ENCODE measurements at places on chromosomes 4 and X.

GRCh38 chr4:112213856-112214255, 17.7 kb upstream of the AP1AR start:
- DNase-seq: peak; percentile 73

- peak; percentile 22 for DNase-seq
These were observed 856.6 kb downstream of the CENPC start for GRCh38 chr4:66688674-66689073.

- no peak for DNase-seq
These were observed 47.6 kb downstream of the RTL5 start for GRCh38 chrX:72084114-72084513.

GRCh38 chrX:110588853-110589252, 206.8 kb downstream of the CHRDL1 start:
- no peak for DNase-seq

GRCh38 chr4:26194764-26195163, 126.0 kb upstream of the RBPJ start:
- DNase-seq: no peak

GRCh38 chr4:170071196-170071595, 18.6 kb downstream of the AADAT start:
- no peak for DNase-seq

- DNase-seq: peak; percentile 23
These were observed 161.5 kb upstream of the GATB start for GRCh38 chr4:151922306-151922705.

DNA sequence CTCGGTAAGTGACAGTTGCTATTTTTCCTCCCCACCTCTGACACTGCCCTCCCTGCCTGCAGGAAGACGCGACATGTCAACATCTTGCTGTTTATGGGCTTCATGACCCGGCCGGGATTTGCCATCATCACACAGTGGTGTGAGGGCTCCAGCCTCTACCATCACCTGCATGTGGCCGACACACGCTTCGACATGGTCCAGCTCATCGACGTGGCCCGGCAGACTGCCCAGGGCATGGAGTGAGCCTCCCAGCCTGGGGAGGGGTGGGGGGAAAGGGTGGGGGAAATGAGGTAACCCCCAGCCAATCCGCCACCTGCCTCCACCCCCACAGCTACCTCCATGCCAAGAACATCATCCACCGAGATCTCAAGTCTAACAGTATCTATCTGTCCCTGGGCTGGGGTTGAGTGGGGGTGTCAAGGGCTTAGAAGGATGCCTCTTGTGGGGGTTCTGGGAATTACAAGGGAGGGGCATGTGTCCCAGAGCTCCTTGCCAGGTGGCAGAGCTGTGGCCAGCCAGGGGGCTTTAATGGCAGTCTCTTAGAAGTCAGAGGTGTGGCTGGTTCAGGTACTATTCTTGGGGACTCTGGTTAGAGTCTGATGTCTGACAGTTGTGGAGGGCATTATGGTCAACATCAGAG, 7.8 kb downstream of the ARAF start:
- DNase-seq: no peak

- DNase-seq: no peak
These were observed 359.3 kb downstream of the GRXCR1 start for GRCh38 chr4:43251841-43252240.

- DNase-seq: no peak
These were observed 91.0 kb downstream of the LIMCH1 start for GRCh38 chr4:41628936-41629335.

DNA sequence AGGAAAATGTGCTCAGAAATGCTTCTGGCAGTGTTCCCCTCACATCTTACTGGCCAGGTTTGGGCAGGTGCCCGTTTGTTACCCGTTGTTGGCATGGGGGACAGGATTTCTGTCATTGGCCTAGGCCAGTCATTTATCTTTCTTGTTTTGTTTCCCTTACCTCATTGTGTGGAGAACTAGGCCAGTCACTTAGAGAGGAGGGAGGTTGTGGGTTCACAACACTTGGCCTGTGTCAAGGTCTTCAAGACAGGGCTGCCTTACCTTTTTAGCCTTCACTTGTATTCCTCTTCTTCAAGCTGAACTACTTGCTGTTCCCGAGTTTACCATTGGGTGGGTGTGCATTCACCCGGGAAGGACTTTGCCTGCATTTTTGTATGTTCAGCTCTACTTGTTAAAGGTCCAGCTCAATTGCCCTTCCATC, 17.7 kb downstream of the SNX25 start:
- DNase-seq: no peak

- no peak for DNase-seq
These were observed 24.7 kb downstream of the MID2 start for GRCh38 chrX:107850422-107850765.

GRCh38 chr4:7381221-7381889, 53.4 kb downstream of the PSAPL1 start:
- DNase-seq: peak; percentile 55

DNA sequence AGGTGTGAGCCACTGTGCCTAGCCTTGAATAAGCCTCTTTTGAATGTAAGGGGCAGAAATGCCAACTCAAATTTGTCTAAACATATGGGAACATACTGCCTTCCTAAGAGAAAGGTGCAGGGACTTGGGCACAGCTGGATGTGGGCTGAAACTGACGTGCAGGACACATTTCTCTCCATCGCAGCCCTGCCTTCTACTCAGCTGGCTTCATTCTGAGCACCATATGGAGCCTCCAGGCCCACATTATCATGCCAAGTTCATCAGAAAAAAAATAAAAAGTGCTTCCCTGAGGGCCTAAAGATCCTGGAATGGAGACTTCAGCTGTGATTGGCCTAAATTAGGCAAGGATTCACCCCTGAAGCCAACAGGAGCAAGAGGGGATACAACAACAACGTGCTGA, 386.2 kb downstream of the RAB28 start:
- DNase-seq: no peak

- DNase-seq: no peak
These were observed 66.9 kb upstream of the GRID2 start for GRCh38 chr4:92236877-92237276.

DNA sequence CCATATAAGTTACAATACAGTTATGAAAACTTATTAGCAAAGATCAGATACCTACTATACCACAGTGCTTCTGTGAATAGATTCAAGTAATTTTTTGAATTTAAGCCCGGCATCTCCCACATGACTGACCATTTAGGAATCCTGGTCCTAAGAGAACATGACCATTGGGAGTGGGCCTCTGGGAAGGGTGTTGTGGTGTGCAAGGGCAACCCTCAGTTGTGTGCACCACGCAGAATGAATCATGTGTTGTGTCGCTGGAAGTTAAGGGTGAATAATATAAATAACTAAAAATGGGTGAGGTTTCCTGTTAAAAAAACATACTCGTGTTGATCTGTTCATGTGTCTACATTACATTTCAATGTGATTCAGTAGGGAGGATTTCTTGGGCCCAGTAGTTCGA, 15.5 kb downstream of the CPE start:
- no peak for DNase-seq

DNA sequence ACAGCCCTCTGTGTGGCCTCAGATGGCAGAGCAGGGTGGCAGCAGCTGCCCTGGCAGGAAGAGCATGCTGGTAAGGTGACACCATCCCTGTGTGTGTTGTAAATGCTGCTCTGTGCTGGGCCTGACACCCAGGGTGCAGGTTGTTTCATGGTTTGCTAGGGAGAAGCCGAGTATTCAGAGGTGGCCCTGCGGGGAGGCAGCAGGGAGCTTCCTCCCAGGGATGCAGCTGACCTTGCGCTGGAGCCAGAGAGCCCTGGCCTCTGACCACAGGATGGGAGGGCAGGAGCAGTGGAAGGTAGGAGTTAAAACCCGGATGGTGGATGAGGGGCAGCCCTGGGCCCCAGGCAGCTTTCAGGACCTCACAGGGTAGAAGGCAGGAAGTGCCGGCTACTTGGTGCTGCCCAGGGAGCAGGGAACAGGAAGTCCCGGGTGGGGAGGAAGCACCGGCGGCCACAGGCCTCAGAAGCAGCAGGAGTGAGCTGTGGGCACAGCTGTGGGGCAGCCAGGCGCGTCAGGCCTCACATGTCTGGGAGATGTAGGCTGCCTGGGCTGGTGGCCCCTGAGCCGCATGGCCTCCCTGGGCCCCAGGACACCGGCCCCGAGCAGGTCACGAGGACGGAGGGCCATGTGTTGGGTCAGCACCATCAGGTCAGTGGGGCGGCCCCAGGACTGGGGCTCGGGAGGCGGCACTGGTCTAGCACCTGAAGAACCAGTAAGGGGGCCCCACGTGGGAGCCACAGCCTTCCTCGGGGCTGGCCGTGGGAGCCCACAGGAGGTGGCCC, 19.1 kb downstream of the SH3BP2 start:
- DNase-seq: peak; percentile 78

DNA sequence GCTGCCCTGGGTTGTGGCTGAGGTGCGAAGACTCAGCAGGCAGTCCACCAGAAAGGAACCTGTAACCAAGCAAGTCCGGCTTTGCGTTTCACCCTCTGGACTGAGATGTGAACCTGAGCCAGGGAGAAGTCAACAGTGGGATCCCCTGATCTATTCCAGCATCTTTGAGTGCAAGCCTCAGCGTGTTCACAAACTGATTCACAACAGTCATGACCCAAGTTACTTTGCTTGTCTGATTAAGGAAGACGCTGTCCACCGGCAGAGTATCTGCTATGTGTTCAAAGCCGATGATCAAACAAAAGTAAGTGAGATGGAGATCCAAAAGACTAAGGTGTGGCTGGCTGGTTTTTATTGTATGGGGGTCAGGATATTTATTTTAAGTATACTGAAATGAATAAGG, 11.3 kb downstream of the TBC1D1 start:
- no peak for DNase-seq

- DNase-seq: no peak
These were observed 125.2 kb downstream of the NEXMIF start for GRCh38 chrX:74800062-74800461.

DNA sequence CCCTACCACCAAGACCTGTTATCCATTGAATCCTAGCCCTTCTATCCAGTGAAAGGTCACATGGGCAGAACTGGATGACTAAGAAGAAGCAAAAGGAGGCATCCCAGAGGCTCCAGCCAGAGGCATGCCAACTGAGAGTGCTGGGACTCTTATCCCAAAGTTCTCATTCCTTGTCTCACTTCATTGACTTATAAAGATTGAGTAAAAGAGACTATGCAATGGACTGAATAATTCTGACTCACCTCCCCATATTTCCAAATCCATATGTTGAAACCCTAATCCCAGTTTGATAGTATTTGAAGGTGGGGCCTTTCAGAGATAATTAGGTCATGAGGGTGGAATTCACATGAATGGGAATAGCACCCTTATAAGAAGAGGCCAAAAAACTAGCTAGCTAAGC, 131.4 kb downstream of the COL25A1 start:
- DNase-seq: no peak

DNA sequence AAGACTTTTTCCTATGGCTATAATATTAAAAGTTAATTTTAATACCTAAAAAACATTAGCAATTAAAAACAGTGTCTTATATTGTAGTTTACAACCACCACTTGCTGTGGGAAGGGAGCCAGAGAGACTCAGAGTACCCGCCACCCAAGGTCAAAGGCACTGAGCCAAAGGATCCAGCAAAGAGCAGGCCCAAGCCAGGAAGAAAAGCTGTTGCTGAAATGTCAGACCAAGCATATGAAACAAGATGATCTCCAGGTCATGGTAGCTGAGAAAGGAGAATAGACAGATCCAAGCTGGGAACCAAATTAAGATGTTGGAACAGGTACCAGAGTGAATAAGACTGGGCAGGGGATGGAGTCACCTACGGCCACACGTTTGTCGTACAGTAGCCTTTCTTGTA, 18.8 kb upstream of the ATOH1 start:
- DNase-seq: no peak

- DNase-seq: no peak
These were observed 184.4 kb downstream of the SPCS3 start for GRCh38 chr4:176504118-176504517.

- no peak for DNase-seq
These were observed 759.6 kb downstream of the GRID2 start for GRCh38 chr4:93063325-93063724.

GRCh38 chr4:109432203-109432602, 1.4 kb upstream of the SEC24B start:
- no peak for DNase-seq

DNA sequence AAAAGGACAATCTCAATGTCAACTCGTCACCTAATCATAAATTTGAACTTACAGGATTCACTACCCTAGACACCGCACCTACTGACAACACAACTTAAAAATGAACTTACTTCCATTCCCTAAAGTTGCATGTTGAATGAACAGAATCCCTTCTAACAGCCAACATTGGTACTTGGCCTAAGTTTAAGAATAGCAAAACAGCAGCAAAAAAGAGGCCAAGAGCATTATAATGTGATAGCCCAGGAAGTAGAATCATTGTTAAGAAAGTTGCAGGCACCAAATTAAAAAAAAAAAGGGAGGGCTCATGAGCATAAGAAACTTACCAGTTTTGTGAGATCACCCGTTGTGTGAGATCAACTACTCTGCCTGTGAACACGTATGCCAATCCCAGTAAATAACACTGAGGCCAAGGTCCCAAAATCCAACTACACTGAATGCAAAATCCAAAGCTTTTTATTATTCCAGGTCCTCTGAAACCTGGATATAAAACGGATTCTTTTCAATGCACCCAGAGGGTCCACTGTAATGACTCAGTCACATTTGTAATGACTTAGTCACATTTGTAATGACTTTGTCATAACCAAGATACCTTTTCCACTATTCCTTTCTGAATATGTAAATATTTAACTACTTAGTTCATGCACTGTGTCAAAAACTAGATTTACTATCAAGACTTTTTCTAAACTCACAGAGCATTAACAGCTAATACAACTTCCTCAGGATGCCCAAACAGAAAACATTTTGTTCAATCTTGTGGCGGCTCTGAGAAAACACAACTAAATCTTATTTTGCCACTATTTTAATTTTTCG, 6.8 kb downstream of the HNRNPDL start:
- DNase-seq: no peak

DNA sequence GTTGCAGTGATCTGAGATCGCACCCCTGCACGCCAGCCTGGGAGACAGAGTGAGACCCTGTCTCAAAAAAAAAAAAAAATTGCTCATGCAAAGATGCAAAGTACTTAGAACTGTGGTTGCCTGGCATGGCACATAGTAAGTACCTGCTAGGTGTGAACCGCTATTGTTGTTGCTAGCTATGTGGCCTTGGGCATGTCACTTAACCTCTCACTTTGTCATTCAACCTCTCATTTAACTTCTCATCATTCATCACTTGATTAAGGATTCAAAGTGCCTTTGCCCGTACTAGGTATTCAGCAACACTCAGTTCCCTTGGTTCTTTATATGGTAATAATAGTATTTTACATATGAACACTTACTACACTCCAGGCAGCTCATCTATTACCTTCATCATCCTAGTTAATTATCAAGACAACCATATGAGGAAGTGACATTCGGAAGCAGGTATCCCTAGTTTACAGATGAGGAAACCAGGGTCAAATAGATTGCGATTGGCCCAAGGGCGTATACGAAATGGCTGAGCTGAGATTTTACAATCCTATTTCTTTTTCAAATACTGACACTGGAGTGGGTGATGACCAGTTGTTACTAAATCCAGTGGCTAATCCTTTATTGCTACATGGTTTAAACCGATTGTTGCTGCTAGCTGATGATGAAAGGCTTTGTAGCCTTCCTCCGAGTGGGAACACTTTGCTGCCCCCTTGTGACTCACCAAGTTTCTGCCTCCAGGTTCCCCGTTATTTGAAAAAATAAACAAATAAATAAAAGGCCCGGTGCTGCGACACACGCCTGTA, 28.8 kb upstream of the SOWAHD start:
- peak; percentile 74 for DNase-seq

GRCh38 chrX:102712981-102713625, 855 bp downstream of the GPRASP2 start:
- DNase-seq: peak; percentile 41

Data from GM03348 (cell line).